NCI-H1694 treated with DMSO at 0.1 percent for 48 hours (cell line): ENCODE measurements at places on chromosomes 13 and 19.

- DNase-seq, result no peak
These were observed 27.9 kb downstream of the USPL1 start for GRCh38 chr13:30645629-30646028.

DNA sequence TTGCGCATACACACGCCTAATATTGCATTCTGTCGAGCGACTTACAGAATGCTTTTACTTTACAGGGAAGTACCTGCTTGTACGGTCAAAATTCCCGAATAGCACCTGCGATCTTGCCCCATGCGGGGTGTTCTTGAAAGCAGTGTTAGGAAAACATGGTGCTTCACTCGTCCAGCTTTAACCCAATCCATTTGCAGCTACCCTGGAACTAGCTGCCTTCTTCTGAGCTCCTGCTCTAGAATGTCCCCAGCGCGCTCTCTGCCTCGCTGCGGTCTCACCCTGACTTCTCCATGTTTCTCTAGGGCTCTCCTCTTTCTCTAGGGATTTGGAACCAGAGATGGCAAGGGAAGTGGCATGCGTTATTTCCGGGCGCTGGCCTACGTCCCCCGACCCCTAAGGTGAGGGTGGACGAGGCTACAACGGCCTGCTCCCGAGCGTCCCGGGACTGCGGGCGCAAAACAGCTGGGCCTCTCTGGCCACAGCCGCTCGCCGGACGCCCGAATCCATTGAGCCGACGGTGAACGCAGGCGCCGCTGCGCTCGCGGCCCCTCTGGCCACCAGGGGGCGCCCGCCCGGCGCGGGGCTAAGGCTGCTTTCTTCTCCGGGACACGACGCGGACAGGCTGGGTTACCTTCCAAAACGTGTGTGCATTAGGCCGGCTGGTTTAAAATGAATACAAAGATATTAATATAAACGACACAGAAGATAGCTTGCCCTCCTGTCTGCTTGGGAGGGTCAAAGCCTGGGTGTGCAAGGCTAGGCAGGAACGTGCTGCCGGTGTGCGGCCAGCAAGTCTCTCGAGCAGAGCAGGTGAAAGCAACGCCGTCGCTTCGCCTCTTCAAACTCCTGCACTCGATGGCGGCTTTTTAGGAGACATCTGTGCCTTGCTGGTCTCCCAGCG is 1.8 kb upstream of the SPRY2 start:
- DNase-seq, result peak; percentile 80

DNA sequence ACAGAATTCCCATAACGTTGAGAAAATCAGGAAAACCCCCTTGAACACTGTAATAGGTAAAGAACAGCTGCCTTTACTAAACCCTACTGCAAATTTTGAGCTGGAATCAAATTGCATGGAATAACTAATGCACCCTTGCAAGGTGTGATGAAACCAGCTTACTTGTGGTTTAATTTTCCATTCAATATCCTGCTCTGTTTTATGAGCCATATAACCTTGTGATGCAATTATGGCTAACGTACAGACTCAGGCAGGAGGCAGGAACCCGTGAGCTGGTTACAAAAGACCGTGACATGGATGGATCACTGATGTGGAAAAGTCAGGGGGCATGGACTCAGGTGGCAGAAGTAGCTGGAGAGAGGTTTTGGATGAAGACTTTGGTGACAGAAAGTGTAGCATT is 438.6 kb downstream of the COG6 start:
- DNase-seq, result no peak

DNA sequence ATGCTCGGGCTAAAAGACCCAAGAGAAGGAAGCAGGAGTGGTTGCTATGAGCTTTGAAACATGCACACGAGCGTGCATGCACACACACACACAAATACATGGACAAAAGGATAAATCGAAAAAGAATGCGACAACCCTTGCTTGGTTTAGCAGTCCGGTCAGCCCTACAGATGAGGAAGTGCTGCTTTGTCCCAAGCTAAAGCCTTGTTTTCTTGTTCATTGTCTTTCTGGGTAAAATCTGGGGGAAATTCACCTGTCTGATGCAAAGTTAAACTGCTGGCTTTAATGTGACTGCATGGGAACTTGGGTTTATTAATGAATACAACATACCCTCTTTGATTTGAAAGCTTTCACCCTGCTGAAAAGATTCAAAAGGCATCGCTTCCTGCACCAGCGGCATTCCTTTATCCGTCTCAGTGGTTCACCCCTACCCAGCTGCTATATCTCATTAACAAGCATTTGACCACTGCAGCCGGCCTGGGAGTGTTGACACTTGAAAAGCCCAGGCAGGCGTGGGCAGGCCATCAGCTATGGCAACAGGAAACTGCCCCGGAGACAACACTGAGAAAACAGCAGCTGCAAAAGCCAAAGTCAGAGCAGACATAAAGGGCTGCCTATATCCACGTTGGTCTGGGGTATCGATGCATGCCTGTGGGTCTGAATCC is 301.7 kb downstream of the NDFIP2 start:
- DNase-seq, result no peak

- DNase-seq, result no peak
These were observed 2.7 kb downstream of the PRKACA start for GRCh38 chr19:14114854-14115253.

- peak; percentile 22 for DNase-seq
These were observed 2166.4 kb downstream of the PCDH9 start for GRCh38 chr13:65063753-65064152.

- no peak for DNase-seq
These were observed 514 bp upstream of the MCEMP1 start for GRCh38 chr19:7676376-7676775.

- DNase-seq, result no peak
These were observed 3.1 kb upstream of the DHRS12 start for GRCh38 chr13:51807041-51807440.

DNA sequence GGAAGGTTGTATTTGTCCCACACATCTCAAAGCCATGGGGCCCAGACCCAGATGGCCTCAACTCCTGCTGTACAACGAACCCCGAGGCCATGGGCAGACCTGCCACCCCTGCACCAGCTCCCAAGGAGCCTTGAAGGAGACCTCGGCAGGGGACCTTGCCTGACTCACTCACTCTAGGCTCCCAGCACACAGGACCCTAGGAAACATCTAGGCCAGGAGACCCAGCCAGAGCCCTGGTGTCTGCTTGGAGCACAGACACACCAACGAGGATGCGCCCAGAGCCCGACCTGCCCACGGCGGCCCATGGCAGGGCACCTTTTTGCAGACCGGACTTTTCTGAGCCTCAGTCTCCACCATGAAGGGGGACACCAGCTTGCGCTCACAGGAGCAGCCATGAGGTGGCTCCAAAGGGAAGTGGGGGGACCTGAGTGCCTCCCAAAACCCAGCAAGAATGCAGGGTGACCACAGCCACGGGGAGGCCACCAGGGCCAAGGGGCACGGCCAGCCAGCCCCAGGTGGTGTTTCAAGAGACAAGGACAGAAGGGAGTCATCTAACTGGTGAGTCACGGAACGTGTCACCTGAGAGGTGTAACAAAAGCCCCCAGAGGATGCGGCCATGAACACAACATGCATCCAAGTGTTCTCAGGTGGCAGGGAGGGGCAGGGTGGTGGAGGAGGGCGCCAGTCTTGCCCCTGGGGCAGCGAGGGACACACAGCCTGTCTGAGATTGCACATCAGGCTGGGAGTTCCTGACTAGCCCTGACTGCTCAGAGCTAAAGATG is 4.9 kb upstream of the CERS1 start:
- no peak for DNase-seq

DNA sequence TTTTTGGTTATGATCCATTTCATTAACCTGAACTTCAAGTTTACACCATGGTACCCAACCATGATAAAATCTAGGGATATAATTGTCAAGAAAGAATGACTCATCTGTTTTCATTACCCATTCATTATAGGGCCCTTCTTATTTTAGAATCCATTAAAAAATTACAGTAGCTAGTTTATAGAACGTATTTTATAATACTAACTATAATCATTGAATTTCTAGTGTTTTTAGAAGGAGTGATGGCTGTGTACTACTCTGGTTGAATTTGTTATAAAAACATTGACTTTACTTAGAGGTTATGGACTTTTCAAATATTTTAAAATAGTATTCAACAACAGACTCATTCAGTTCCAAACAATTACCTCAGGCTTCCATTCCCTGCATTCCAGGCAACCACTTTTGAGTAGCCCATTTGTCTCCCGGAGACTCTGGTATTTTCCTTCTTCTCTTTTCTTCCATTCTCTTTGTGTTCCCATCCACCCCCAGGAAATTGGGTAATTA is 71.9 kb upstream of the KLF12 start:
- DNase-seq, result no peak

GRCh38 chr13:28047757-28048388 is 52.5 kb downstream of the FLT3 start:
- no peak for DNase-seq

DNA sequence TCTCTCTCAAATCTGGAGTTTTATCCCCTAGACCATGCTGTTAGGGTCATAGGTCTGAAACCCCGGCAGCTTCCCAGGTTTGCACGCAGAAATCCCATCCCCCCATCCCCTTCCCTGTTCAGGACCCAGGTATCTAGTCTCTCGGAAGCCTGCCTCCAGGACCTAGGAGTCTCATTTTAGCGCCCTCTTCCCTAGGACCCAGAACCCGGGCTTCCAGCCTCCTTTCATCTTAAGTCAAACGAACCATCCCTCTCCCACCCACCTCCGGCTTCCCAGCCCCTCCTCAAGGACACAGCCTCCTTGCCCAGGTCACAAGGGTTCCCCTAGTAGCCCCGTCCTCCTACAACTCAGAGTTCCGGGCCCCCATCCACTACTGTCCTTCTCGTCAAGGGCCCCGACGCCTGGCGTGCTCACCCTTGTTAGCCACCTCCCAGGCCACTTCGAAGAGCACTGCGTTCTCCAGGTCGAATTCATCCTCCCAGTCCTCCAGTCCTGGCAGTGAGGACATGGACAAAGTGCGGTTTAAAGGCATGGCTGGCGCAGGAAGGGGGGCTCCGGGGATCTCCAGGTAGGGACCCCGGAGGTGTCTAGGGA is 431 bp downstream of the GYS1 start:
- no peak for DNase-seq

- DNase-seq, result no peak
These were observed 12.0 kb downstream of the PIAS4 start for GRCh38 chr19:4019578-4019977.

DNA sequence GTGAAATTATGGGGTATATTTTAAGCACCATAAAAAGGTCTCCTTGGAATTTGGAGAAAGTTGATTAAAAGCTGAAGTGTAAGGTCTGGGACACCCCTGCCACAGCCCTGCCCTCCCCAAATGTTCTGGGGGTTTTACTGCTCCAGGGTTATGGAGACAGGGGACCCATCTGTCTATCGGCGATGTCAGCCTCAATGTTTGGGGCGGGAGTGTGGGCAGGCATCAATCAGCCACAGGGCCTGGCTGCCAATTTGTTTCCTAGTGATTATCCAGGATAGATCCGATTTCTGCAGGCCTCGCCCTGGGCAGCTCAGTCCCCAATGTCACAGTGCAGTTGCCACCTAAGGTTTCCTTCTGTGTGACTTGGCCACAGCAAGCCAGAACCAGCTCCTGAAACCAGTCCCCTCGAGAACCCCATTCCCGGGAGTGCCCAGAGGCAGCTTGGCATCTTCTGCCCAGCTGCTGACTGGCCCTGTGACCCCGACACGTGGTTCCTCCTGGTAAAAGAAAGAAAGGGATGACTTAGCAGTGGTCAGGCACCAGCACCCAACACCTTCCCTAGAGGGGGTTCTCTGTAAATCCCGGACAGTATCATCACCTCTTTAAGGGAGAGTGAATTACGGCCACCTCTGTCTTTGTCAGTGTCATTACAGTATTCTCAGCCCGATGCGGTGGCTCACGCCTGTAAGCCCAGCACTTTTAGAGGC is 41.6 kb downstream of the MYO9B start:
- DNase-seq, result no peak

GRCh38 chr19:51439021-51439465 is 19.2 kb downstream of the SIGLEC8 start:
- DNase-seq, result no peak

- no peak for DNase-seq
These were observed 15.8 kb upstream of the MICU2 start for GRCh38 chr13:21619633-21620220.

- DNase-seq, result no peak
These were observed 93.1 kb downstream of the WTIP start for GRCh38 chr19:34574704-34575103.

GRCh38 chr19:16671652-16672274 is 10.8 kb downstream of the TMEM38A start:
- DNase-seq, result no peak

- no peak for DNase-seq
These were observed 8.1 kb downstream of the CHST8 start for GRCh38 chr19:33629826-33630375.

- no peak for DNase-seq
These were observed 1.4 kb upstream of the PHLDB3 start for GRCh38 chr19:43505941-43506340.

DNA sequence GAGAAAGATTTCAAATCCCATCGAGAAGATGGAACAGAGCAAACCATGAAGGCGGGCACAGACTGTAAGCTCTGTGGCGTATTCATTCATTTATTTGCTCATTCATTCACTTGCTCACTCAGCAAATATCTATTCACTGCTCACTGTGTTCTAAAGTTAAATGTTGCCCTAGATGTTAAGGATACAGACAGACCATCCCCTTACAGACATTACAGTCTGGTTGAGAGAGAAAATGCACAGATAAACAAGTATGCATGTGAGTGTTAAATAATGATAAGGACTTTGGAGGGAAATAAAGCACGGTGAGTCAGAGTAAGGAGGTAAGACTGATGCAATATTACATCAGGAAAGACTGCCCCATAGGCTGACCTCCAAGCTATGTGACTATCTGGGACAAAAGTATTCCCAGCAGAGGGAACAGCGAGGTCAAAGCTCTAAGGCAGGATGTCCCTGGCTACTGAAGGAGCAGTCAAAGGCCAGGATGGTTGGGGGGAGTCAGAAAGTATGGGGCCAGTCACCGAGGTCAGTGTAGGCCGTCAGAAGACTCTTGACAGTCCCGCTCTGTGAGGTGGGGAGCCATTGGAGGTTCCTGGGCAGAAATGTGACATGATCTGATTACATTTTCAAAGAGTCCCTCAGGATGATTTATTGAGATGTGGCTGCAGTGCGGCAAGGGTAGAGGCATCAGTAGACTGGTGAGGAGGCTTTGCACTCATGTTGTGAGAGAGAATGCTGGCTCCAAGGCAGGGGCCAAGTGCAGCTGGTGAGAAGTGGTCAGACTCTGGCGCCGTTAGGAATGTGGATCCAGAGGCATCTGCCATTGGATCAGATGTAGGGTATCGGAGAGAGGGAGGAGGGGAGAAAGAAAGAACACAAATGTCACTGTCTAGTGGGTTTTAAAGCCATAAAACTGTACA is 37.9 kb downstream of the MBNL2 start:
- DNase-seq, result no peak

DNA sequence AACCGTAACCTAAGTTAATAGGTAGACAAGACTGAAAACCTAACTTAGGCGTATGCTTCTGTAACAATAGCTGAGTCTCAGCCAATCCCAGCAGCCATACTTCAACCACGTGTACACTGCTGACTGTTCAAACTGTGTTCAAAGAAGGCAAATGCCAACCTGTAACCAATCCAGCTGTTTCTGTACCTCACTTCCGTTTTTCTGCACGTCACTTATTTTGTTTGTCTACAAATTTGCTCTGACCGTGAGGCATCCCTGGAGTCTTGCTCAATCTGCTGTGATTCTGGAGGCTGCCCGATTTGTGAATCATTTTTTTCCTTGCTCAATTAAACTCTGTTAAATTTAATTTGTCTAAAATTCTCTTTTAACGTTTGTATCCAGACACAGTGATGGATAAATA is 59.2 kb downstream of the EDNRB start:
- no peak for DNase-seq

GRCh38 chr19:49812452-49812996 is 568 bp downstream of the FUZ start:
- DNase-seq, result no peak

GRCh38 chr19:12838886-12839756 is 806 bp downstream of the MAST1 start:
- peak; percentile 15 for DNase-seq

GRCh38 chr13:102132777-102133295 is 269.0 kb downstream of the FGF14 start:
- DNase-seq, result no peak
